Smooth muscle cell of the brain vasculature (primary cell): ENCODE measurements at places on chromosomes 16 and 17.

DNA sequence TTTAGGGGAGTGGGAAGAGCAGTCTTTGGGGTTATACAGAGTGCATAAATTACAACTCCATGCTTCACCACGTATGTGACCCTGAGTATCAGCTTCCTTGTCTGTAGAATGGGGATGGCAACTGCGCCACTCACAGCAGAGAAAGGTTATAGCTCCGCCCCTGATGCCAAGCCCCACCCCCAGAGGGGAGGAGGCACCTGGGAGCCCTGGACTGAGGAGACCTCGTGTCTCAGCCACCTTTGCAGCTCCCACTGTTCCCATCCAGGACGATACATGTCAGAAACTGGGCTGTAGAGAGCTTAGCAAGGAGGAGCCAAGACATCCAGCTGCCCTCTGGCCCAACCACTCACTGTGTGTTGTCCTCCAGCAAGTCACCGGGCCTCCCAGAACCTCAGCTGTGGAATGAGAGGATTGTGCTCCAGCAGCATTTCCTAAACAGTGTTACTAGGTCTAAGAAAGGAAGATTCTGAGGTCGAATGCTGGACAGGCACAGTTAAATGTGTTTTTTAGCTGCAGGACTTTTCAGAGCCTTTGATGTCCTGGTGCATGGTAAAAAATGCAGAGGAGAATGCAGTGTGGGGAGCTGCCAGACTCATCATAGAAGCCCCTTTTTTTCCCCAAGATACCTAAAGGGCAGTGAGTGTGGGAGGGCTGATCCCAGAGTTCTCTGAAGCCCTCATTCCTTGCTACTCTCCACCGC is 49.4 kb downstream of the BEAN1 start:
- no peak for DNase-seq

DNA sequence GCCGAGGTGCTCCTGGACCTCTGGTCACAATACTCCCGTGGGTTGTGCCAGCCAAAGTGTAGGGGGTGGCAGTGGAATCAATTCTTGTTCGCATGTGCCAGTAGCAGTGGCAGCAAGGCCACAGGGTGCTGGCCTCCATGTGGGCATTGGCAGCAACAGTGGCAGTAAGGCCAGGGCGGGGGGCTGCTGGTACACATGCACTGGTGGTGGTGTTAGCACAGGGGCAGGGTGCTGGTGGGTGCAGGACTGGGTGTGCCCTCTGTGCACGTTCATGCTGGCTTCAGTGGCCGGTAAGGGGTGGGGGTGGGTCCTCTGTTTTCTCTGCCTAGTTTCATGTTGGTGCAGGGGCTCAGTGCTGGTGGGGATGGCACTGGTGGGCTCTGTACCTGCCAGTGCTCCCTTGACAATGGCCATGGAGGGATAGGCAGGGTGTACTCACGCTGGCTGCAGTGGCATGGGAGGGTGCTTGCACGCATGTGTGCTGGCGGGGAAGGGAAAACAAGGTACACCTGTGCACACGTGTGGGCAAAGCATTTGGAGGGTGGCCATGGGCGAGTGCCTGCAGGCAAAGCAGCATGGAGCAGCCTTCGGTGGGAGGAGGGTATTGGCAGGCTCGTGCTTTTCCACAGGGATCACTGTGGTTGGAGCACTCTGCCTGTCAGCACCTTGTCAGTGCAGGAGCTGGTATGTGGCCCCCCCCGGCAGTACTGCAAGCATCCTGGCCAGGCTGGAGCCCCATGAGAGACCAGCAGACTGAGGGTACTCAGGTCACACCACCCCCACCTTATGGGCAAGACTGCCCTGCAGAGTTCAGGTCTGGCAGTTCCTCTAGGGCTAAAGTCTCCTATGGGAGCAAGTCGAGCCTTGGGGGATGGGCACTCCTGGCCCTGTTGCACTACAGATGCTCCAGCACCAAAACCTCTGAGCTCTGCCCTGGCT is 35.8 kb downstream of the NF1 start:
- no peak for DNase-seq

DNA sequence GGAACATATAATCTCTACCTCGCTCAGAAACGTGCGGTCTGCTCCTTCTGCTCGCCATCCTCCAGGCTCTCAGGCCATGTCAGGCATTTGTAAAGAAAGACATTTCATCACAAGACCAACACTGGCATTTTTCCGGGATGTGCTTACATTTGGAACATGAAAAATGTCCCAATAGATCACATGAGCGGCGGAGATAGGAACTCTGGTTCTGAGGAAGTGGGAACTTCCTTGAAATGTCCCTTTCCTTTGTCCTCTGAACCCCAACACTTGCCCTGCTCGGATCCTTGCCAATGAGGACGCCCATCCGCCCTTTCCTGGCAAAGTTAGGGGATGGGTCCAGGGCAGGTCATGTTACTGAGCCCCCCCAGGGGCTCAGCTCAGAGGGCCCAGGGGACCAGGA is 130.5 kb downstream of the MAF start:
- DNase-seq = no peak

DNA sequence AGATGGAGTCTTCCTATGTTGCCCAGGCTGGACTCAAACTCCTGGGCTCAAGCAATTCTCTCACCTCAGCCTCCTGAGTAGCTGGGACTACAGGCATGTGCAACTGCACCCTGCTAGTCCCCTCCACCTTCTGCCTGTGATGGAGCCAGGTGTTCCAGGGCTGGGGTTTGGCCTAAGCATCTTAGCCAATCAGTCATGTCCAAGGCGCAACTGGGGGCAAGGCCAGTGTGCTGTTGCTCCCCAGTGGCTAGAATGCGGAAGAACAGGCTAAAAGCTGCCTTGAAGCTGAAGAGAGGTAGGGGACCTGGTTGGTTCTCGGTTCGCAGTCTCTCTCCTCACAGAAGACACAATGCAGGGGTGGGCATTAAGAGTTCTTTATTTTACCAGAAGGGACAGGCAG is 18.6 kb downstream of the FLOT2 start:
- DNase-seq = no peak

GRCh38 chr16:67474551-67475455 is 6.2 kb downstream of the ATP6V0D1 start:
- no peak for DNase-seq

DNA sequence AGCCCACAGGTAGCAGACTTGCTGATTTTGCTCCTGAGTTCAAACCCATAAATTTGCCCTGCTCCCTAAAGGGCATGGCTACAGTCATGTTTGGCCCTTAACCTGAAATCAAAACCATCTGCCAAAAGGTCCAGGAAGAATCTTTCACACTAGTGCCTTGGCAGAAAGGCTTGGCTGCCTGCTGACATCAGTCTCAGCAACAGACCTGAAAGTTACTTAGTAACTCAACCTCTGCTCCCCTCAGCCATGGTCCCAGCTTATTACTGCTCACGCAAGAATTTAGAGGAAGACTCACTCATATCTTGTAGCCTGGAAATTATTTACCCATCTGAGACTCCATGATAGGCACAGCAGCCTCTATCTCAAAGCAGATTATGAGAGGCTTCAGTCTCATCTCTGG is 98.0 kb upstream of the KIF2B start:
- DNase-seq = no peak

GRCh38 chr16:83652943-83653342 is 154.8 kb upstream of the HSBP1 start:
- no peak for DNase-seq

DNA sequence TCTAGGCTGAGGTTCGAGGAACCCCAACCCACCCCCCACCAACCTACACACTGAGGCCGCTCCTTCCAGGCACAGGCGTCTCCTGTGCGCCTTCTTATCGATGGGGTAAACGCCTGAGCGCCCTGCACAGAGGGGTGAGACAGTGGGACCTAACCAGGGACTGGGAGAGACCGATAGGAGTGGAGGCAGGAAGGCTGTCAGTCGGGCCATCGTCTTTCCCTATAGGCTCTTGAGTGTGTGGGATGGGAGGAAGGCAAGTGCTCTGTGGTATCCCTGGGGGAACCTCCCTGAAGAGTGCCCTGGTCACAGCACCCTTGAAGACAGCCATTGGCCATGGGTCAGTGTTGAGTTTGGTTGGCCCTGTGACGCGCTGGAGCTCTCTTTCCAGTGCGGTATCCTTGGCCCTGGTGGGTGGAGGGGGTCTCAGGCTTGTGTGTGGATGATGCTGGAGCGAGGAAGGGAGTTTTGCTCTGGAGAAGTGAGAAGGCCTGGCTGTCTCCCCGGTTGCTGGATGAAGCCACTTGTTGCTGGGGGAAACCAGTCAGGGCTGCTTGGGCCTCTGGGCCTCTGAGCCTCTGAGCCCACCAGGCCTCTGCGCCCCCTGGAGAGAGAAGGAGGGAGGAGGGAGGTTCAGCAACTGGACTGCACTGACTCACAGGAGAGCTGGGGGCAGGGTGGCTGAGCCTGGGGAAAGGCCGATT is 1.7 kb downstream of the GPRC5C start:
- DNase-seq = no peak

DNA sequence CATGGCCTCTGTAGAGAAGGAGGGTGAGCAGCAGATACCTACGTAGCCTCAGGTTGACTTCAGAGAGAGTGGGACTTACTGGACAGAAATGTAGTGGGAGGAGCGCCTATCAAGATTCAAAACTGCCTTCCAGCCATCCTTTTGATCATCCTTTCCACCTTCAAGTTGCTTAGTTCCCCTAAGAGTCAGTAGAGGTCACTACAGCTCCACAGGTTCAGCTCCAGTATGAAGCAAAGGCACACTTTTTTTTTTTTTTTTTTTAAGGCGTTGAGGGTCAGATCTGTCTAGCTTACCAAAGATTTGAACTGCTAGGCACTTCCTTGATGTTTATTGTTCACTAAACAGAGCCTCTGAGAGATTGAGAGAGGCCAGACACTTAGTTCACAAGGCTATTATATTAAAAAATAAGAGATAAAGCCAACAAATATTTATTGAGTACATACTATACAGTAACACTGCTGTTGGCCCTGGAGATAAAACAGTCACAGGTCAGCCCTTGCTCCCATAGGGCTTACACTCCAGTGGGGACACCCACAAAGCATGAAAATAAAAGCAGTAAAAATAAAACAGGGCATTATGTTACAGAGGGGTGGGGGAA is 3.1 kb downstream of the RNF227 start:
- no peak for DNase-seq

- no peak for DNase-seq
These were observed 42.2 kb downstream of the ATP2C2 start for GRCh38 chr16:84410361-84411138.

GRCh38 chr17:18217412-18218015 is 7.9 kb upstream of the LLGL1 start:
- DNase-seq = no peak

DNA sequence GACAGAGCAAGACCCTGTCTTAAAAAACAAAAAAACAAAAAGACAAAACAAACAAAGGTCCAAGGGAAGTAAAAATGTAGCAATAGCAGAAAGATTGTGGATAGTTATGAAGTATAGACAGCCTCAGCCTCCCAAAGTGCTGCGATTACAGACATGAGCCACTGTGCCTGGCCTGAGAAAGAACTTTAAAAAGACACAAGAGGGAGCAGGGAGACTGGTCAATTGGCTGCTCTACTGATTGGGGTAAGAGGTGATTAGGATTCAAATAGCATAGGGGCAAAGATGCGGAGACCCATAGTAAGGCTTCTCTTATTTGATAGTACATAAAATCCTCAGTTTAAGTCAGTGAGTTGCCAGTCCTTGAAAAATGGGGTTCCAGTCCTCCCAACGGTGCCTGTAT is 518.2 kb upstream of the GOT2 start:
- DNase-seq = no peak

DNA sequence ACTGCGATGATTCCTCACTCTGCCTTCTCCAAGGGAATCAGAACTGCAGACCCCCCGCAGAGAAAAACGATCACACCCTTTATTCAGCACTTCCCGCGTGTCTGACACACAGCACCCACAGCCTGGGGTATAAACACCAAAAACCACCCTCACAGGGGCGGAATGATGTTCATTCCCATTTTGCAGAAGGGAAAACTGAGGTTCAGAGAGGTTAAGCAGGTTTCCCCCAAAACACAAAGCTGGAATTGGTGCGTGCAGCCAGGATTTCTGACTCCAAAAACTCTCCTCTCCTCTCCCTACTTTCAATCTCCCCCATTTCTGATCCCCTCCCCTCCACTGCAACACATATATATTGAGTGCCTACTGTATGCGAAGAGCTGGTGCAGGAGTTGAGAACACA is 55.8 kb downstream of the XYLT1 start:
- DNase-seq = no peak

- no peak for DNase-seq
These were observed 31.3 kb downstream of the ASIC2 start for GRCh38 chr17:33261820-33262219.

- DNase-seq = no peak
These were observed 4.3 kb downstream of the SPATA2L start for GRCh38 chr16:89697161-89697615.

DNA sequence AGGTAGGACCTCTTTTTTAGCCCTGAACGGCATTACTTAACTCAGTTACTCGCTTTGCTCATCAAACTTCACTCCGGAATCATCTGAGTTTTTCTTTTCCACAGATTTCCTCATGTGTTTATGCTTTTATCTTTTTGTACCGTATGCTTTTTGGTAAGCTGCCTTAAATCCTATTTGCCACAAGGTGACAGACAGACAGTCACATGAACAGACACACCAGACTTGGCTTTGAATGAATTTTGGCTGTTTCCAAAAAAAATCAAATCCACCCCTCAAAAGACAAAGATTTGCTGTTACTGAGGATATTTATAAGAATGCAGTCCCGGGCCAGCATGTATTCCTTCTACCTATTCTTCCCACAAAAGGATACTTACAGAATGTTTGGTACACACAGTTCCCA is 10.9 kb downstream of the GAS7 start:
- DNase-seq = no peak

GRCh38 chr17:35731239-35731916 is at the start of gene RASL10B:
TSS of gene RASL10B (plus strand) at chr17:35731639. CDS start at chr17:35735185, 3,546 bp downstream.
- no peak for DNase-seq

DNA sequence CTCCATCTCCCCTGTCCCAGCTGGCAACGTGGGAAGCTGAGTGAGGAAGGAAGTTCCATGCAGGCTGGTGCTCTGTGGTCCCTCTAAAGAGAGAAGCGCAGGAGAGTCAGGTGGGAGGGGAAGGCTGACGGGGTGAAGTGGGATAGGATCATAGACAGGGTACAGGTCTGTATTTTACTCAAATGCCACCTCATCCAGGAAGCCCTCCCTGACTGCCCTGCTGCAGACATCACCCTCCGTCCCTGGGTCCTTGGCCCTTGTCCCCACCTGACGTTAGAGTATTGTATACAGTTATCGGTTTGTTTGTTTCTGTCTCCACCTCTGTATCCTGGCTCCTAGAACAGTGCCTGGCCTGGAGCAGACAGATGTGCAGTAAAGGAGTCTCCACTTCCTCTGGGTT is 11.7 kb downstream of the CANT1 start:
- no peak for DNase-seq
